ENCODE measurements at places on chromosomes 11 and 22.
A peak's percentile ranks its signal among the peaks of the same experiment; 100 is the strongest.

DNA sequence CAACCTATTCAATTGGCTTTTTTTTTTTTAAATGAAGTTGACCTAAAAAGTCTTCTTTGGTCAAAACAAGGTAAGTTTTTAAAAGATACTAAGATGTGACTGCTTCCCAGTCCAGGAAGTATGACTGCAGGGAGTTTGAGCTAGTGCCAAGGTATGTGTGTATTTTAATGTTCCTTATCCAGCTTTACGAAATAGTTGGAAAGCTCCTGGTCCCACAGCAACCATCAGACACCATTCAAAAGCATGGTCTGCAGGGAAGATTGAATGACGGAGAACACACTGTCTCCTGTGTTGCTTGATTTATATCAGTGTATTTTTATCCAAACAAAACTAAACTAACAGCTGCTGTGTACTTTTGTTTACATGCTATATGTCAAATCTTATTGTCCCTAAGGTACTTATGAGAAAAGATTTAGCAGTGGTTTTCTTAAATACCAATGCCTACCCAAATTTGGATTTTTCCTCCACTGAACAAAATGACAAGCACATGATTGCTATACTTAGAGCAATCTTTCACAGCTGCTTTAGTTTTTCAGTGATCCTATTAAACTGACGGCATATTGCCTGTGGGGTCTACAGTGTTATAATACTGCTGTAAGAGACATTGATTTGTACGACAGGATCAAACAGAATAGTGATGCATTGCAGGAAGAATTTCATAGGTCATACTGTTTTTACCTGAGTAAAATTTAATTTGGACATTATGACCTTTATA is 122.9 kb downstream of the DCDC1 start:
- DNase-seq = no peak

DNA sequence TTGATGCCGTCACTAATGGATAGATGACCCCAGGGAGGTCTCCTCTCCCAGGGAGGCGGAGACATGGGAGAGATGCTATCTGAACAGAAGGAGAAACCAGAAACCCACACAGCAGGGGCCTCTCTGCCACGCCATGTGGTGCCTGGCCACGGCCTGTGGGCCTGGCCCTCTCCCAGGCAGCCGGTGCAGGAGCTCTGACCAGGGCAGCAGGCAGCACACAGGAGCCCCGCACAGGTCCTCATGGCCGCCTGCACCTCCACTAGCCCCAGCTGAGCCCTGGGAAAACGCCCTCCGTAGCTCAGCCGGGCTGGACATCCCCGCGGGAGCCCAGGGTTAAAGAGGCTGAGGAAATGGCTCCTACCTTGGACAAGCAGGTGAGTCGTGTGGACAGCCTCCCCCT is 19.8 kb downstream of the IGSF9B start:
- DNase-seq = no peak

- DNase-seq = peak; percentile 4
Measured at GRCh38 chr11:69666752-69667536, 8.2 kb downstream of the LTO1 start.

GRCh38 chr11:126501641-126502040 is 146.2 kb downstream of the ST3GAL4 start:
- DNase-seq = no peak

DNA sequence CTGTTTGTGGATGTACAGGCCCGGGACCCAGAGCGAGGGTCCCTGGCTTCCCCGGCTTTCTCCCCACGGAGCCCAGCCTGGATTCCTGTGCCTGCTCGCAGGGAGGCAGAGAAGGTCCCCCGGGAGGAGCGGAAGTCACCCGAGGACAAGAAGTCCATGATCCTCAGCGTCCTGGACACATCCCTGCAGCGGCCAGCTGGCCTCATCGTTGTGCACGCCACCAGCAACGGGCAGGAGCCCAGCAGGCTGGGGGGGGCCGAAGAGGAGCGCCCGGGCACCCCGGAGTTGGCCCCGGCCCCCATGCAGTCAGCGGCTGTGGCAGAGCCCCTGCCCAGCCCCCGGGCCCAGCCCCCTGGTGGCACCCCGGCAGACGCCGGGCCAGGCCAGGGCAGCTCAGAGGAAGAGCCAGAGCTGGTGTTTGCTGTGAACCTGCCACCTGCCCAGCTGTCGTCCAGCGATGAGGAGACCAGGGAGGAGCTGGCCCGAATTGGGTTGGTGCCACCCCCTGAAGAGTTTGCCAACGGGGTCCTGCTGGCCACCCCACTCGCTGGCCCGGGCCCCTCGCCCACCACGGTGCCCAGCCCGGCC is 16.7 kb upstream of the ACR start:
- DNase-seq = no peak

DNA sequence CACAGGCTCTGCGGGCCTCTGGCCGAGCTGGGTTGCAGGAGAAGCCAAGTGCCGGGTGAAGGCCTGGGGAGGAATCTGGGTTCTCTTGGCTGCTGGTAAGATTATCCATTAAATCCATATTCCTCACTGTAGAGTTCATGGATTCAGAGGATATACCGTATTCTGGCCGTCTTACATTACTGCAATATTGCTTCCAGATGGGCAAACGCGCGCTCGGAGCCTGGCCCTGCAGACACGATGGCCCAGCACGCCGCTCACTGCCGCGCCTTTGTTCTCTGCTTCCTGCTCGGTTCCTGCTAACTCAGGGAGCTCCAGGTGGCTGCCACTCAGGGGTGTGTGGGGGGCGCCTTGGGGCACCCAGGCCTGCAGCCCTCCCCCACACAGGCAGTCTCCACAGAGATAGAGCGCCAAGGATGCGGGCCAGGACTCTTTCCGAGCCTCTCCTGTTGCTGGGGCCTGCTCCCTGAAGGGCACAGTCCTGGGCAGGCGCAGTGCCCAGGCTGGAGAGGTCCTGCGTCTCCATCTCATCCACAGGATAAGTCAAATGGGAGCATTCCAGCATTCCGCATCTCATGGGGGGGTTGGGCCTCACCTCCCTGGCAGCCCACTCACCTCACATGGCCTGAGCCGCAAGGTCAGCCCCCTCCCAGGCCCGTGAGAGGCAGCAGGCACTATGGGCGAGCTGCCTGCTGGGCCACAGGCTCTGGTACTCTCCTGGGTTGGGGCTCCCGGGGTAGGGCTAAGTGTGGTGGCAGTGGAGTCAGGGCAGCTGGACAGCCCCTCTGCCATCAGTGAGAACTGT is 14.1 kb upstream of the KCNQ1OT1 start:
- no peak for DNase-seq

DNA sequence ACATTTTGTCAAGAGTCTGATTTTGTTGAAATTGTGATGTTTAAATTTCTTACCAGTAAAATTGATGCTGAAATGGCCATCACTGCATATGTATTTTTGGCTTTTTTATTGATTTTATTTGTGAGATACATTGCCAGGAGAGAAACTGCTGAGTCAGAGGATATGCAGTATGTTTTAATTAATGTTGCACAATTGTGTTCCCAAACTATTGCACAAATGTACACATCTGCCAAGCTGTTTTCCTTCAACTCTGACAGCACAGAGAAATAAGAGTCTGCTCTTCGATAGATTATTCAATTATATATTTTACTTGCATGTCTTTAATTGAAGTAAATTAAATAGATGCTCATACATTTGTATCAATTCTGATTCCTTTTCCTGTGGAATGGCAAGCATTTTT is 640.2 kb upstream of the LUZP2 start:
- DNase-seq = no peak

GRCh38 chr22:27264184-27264583 is 537.4 kb downstream of the MN1 start:
- no peak for DNase-seq

- DNase-seq = no peak
Measured at GRCh38 chr11:127943763-127944162, 643.6 kb downstream of the ETS1 start.

GRCh38 chr22:42270176-42270509 is 310 bp downstream of the TCF20 start:
- DNase-seq = peak; percentile 57

DNA sequence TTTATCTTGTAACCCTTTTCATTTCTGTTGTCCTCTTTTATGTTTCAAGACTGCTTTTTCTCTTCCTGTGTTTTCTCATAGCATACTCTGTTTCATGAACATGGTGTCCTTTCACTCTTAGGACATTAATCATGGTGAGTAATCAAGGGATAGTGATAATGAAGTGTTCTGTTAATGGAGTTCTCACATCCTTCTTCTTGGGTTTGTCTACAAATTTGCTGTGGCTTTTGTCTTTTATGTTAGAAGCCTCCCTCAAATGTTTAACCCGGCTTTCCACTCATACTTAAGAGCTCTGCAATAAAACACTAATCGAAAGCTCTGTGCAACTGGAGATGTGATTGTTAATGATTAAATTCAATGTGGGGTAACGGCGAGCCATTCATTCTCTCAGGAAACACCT is 593.6 kb downstream of the NELL1 start:
- DNase-seq = no peak

GRCh38 chr11:112345166-112345565 is 84.5 kb upstream of the PLET1 start:
- DNase-seq = no peak

GRCh38 chr11:63910675-63911074 is 6.3 kb downstream of the RCOR2 start:
- DNase-seq = no peak

DNA sequence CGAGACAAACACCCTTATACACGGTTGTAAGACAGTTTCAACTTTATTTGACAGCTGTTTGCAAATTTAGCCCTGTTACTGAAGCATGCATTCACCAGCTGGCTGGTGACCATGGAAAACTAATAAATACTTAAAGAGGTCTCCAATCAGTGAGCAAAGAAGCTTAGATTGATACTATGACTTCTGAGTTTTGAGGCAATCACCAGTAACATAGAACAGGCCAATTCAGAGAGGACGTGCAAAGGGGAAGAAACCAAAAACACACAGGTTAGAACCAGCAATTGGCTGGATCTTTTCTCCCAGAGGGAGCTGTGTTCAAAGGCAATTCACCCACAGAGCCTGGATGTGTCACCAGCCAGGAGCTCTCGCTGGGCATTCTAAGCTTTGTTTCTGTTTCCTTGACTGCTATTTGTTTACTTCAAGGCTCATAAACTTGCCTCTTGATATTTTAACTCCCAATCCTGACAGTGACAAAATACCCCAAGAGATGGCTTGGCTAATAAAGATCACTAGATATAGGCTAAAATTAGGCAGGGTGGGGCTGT is 113.6 kb upstream of the MTMR2 start:
- no peak for DNase-seq

- no peak for DNase-seq
Measured at GRCh38 chr11:19892387-19892786, 179.8 kb downstream of the NAV2 start.

DNA sequence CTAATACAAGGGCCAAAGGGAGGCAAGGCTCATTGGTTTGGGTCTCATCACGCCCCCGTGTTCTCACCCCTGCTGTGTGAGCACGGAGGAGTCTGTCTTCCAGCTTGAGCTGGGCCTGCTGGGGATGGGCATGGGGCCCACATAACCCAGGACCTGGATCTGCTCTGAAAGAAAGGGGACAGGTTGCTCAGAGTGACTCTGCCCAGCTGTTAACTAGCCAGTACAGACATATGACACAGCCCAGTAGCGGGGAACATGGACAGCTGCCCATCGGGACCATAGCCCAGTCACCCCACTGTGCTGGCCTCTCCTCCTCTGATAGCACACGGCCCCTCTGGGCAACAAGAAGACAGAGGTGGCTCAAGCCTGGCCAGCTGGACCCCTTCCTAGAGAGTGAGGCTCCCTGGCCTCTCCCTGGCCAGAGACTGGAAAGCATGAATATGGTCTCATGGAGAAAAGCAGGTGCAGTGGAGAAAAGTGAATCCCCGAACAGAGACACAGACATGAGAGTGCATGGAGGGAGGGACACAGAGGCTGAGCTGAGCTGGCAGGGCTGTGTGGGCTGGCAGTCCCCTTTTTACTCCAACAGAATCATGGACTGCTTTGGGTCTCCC is 973.9 kb downstream of the BRD1 start:
- no peak for DNase-seq

GRCh38 chr22:25235547-25236290 is 16.3 kb downstream of the CRYBB2 start:
- peak; percentile 90 for DNase-seq

DNA sequence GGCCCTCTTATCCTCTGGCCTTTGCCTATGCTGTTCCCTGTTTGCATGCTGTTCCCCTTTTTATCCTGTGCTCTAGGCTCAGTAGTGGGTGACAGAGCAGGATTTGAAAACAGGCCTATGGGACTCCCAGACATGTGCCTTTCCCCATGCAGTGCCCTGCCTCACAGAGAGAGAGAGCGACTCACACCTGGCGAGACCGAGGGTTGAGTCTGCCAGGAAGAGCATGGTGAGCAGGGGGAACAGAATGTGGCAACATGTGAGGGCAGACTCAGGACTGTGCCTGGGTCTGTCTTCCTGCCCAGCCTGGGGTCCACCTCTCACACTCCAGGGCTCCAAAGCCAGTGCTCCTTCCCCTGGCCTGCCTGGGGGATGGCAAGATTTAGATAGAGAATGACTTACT is 75.0 kb downstream of the NFAM1 start:
- no peak for DNase-seq

DNA sequence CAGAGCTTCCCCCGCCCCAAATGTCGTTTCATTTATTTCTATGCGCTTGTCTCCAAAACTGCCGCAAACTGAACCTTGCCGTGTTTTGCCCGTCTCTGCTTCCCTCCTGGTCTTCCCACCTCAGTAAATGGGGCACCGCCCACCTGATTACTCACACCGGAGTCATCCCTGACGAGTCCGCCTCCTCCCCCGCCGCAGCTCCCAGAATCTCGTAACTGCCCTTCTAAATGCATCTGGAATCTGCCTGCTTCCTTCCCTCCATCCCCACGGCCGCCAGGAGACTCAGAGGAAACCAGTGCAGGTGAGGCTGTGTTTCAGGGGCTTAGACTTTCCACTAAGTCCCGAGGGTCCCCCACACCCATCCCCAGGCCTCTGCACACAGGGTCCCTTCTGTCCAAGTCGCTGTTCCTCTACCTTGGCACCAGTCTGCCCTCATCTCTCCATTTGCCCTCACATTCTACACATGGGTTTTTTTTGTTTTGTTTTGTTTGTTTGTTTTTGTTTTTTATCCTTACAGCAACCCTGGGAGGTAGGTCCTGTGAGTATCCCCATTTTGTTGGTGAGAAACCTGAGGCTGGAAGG is 62.6 kb upstream of the PHF21B start:
- DNase-seq = no peak

DNA sequence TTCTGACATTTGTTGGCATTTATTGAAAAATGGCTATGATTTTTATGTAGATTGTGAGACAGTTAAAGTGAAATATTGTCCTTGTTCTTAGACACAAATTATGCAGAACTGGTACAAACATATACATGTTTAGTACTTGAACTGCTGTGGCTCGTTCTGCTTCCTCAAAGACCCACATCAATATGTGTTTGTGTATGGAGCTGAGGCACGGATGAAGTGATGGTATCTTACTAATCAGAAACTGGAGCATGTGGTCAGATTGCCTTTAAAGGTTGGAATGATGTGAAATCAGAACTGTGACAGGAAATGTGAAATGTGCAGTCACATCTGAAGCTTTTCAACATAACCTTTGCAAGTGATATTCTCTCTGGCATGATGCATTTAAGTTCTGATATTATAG is 130.4 kb downstream of the NAV2 start:
- no peak for DNase-seq

- peak; percentile 22 for DNase-seq
Measured at GRCh38 chr11:16191868-16192240, 164.5 kb downstream of the SOX6 start.

GRCh38 chr22:44173154-44173553 is 7.6 kb upstream of the PARVG start:
- DNase-seq = no peak

Measured in WERI-Rb-1 (cell line).